Breast epithelium (tissue), 4 donors: ENCODE measurements at places on chromosomes 6 and 20. TPM values are rescaled to one million over a fixed set of nuclear protein-coding genes. Genes with fewer than 3 reads are reported as not detected.

RIMS1 gene
- total RNA-seq: 2.6 TPM

DNA sequence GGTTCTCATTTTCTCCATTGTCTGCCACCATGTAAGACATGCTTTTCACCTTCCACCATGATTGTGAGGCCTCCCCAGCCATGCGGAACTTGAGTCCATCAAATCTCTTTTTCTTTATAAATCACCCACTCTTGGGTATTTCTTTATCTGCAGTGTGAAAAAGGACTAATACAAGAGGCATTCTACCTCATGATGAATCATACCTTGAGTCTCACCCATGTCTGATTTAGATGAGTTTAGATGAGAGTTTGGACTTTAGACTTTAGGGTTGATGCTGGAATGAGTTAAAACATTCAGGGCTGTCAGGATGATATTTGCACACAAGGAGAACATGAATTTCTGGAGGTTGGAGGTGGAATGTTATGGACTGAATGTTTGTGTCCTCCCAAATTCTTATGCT lies 545.6 kb downstream of the C6orf118 start:
- H3K4me3 ChIP-seq: no peak overlapping the region
- H3K4me1 ChIP-seq: no peaks in the 10 kb centered on the region
- H3K36me3 ChIP-seq: no peaks in the 10 kb centered on the region
- no peak overlapping the region for H3K27ac ChIP-seq

GRCh38 chr6:136282906-136283305 lies 6.7 kb downstream of the BCLAF1 start:
- no peak overlapping the region for H3K27ac ChIP-seq
- no peak for DNase-seq
- no peak overlapping the region for H3K4me3 ChIP-seq
- H3K36me3 ChIP-seq: no peaks in the 10 kb centered on the region
- no peaks in the 10 kb centered on the region for H3K27me3 ChIP-seq
- peaks cover 8% of the 10 kb centered on the region for H3K4me1 ChIP-seq

- no peaks in the 10 kb centered on the region for H3K36me3 ChIP-seq
- no peak for DNase-seq
- no peak overlapping the region for H3K27ac ChIP-seq
- no peak overlapping the region for H3K4me3 ChIP-seq
- no peaks in the 10 kb centered on the region for H3K4me1 ChIP-seq
Observed at GRCh38 chr20:25346349-25346748, 44.3 kb downstream of the ABHD12 start.

- H3K36me3 ChIP-seq: no peaks in the 10 kb centered on the region
- no peaks in the 10 kb centered on the region for H3K4me1 ChIP-seq
- no peak overlapping the region for H3K27ac ChIP-seq
- no peak for DNase-seq
Observed at GRCh38 chr6:133637874-133638273, 251.0 kb upstream of the TCF21 start.

GRCh38 chr6:132400555-132400882 lies 756 bp downstream of the MOXD1 start:
- H3K27ac ChIP-seq: no peak overlapping the region
- H3K27me3 ChIP-seq: peaks cover 8% of the 10 kb centered on the region
- no peaks in the 10 kb centered on the region for H3K36me3 ChIP-seq
- no peak for DNase-seq
- no peaks in the 10 kb centered on the region for H3K4me1 ChIP-seq
- H3K4me3 ChIP-seq: peak overlapping the region; percentile 71

GRCh38 chr20:40431611-40432010 lies 257.4 kb downstream of the MAFB start:
- no peaks in the 10 kb centered on the region for H3K36me3 ChIP-seq
- no peaks in the 10 kb centered on the region for H3K27me3 ChIP-seq
- no peaks in the 10 kb centered on the region for H3K4me1 ChIP-seq
- no peak for DNase-seq
- no peak overlapping the region for H3K4me3 ChIP-seq

DNA sequence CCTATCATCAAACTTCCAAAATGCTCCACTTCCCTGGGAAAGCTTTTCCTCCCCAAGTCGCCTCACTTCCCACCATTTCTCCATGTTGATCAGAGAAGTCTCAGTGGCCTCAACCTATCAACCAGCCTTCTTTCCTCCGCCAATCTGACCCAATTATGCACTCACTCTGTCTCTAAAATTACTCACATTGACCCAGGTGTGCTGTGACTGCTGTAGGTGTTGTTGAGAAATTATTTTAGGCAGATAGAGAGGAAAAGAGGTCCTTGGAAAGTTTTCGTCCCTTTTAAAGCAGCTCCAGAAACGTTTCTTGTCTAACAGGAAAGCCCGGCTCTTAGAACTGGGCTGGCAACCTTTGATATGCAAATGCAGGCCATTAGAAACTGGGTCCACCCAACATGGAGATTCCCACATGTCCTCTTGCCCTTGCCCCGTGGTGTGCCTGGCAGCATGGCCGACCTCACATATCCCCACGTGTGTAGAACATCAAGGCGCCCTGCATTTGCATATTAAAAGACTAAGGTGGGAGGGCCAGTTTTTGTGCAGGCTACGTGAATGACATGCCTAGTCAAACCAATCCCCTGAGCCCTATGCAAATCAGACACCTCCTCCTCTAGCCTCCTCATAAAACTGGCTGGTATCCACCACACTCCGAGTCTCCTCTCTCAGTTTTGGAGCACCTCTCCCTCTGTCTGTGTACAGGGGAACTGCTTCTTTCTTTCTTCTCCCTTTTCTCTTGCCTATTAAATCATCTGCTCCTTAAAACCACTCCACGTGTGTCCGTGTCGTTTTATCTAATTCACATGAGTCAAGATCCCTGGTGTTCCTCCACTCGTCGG lies 12.9 kb downstream of the IPCEF1 start:
- H3K4me3 ChIP-seq: peak overlapping the region; percentile 31
- H3K4me1 ChIP-seq: no peaks in the 10 kb centered on the region
- no peaks in the 10 kb centered on the region for H3K27me3 ChIP-seq
- H3K27ac ChIP-seq: peak overlapping the region; percentile 37
- peak; percentile 73 for DNase-seq
- H3K36me3 ChIP-seq: no peaks in the 10 kb centered on the region

- no peaks in the 10 kb centered on the region for H3K27me3 ChIP-seq
- no peak overlapping the region for H3K27ac ChIP-seq
- no peaks in the 10 kb centered on the region for H3K36me3 ChIP-seq
- no peaks in the 10 kb centered on the region for H3K4me1 ChIP-seq
- no peak overlapping the region for H3K4me3 ChIP-seq
Observed at GRCh38 chr6:80742481-80742880, 636.0 kb downstream of the BCKDHB start.

PTPRK gene
- total RNA-seq: 29.1 TPM

APCDD1L gene
- total RNA-seq: 2.0 TPM

RNF8 gene
- 12.8 TPM for total RNA-seq

DNA sequence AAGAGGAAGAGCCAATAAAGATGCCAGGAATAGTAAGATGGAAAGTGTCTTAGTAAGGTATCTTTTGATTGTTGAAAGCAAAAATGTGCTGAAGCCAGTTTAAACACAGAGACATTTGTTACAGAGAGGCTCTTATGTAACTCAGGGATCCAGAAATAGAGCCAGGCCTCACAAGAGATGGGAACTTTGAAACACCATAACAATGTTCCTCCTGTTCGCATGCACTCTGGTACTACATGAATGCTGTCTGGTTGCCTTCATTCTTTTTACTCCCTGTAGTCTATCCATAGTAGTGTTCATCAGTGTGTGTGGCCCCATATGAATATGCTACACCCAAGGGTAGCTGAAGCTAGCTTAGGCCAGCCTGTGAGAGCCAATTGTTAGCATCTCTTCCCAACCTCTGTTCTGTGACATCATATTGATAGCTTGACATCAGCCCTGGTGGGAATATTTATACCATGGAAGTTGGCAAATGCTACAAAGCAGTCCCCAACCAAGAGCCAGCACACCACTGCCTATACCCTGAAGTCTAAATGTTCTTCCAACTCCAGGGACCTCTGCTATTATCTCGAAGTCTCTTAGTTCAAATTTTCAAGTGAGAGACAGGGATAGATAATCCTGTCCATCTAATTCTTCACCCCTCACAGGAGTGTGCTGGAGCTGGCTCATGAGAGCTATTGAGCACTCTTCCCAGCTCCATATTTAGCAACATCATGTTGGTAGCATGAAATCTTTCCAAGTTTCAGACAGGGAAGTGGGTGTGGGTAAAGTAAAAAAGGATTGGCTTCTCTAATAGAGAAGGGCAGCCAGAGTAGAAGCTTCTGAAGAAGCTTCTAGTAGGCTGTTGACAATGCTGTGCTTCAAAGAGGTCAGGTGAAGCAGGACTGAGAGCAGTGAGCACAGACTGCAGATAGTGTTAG lies 7.0 kb downstream of the NDUFAF5 start:
- no peak overlapping the region for H3K27ac ChIP-seq
- no peak overlapping the region for H3K4me3 ChIP-seq
- H3K27me3 ChIP-seq: no peaks in the 10 kb centered on the region

SPATS1 gene
- total RNA-seq: not detected

OPN5 gene
- not detected for total RNA-seq

DNA sequence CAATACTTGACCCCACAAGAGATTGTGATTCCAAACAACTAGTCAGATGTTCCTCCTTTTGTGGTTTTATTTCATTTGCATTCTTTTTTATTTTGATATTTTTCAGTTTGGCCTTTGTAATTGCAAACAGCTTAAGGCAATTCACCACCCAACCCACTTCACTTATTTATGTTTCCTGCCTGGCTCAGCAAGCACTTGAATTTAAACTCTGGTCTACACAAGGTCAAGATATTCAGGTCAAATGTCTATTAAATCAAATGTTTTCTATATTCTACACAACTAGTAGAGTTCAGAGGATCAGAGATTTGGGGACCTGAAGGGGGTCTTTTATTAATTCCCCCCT lies 100.1 kb downstream of the SGK1 start:
- no peaks in the 10 kb centered on the region for H3K27me3 ChIP-seq
- H3K4me3 ChIP-seq: no peak overlapping the region
- no peak for DNase-seq
- H3K27ac ChIP-seq: no peak overlapping the region

DNA sequence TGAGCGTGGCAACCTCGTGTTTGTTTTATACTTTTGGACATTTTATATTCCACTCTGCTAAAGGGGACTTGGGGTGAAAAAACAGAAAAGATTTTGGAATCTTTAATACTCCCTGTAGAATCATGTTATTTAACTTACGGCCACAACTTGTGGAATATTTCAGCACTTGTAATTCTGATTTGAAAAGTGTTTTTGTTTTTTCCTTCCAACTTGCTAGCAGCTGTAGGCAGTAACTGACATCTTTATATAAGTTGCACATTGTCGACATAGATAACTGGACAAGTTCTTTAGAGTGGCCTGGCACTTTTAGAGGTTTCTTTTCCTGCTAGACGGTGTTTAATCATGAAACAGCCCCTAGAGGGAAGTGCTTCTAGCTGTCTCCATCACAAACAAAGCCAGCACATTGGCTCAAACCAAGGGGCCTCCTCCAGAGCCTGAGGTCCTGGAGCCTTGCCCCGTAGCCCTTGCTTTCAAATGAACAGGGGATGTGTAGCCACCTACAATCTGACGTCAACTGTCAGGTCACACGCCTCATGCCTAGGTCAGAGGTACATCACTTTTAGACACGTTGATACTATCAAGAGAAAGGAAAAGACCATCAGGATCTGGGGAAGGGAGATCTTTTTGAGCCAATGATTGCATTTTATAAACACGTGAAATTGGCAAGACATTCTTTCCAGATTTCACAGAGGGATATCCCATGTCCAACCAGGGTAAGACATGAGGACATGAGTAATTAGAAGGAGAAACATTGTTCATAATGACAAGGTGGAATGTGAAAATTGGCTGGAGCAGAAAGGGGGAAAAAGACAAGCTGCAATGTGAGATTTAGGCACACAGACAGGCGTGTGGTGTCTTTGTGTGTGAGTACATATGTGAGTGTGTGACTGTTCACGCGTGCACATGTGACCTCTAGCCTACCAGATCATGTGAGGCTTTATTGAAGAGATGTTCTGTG lies 92.1 kb downstream of the TXNDC5 start:
- DNase-seq: no peak
- H3K27me3 ChIP-seq: no peaks in the 10 kb centered on the region
- H3K4me1 ChIP-seq: no peaks in the 10 kb centered on the region
- no peaks in the 10 kb centered on the region for H3K36me3 ChIP-seq
- no peak overlapping the region for H3K27ac ChIP-seq

DNA sequence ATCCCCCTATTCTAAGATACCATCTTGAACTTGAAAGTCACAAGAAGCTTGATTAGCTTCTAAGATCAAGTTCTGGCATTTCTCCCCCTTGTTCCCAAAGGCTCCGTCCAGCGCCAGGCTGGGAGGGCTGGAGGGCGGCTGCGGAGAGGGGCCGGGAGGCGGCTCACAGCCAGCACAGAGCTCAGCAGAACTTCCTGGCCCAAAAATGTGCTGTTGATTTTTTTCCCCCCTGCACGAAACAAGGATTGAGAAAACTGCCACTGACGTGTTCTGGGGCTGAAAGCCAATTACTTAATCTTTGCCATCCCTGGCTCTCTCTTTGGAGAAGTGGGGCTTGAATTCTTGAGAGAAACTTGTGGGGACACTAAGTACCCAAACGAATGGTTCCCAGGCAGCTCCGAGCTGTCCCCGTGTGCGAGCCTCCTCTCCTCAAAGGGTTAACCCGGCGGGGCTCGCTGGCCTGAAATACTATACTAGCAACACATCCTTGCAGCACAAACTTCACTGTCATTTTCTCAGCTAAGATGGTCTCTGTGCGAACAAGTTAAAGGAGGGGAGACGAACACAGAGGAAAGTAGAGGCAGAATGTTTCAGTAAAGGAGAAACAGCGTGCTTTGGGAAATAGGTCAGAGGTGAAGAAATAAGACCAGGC lies 452 bp downstream of the TRAF3IP2 start:
- peak; percentile 59 for DNase-seq
- peak overlapping the region; percentile 99 for H3K27ac ChIP-seq
- no peaks in the 10 kb centered on the region for H3K27me3 ChIP-seq
- H3K4me1 ChIP-seq: peaks cover 25% of the 10 kb centered on the region
- H3K36me3 ChIP-seq: no peaks in the 10 kb centered on the region

DNA sequence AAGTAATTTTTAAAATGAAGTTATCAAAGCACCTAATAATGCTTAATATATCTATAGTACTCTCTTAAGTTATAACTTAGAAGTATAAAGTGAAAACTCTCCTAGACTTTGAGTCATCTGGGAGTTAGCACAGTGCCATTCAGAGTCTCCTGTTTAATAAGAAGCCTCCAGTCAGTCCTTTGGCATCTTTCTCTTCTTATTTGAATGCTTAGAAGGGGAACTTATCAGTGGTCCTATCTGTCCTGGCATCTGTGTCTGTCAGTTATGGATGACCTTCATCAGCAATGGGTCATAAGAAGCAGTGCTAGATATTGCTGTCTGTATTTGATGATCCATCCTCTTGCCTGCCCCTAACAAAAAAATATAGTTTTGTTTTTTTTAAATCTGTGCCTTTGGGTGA lies 15.2 kb downstream of the TMEM200A start:
- no peak for DNase-seq
- H3K27me3 ChIP-seq: no peaks in the 10 kb centered on the region
- no peaks in the 10 kb centered on the region for H3K4me1 ChIP-seq
- no peak overlapping the region for H3K4me3 ChIP-seq
- H3K27ac ChIP-seq: no peak overlapping the region
